HAP-1 (cell line): ENCODE measurements at places on chromosomes 1 and 21.

DNA sequence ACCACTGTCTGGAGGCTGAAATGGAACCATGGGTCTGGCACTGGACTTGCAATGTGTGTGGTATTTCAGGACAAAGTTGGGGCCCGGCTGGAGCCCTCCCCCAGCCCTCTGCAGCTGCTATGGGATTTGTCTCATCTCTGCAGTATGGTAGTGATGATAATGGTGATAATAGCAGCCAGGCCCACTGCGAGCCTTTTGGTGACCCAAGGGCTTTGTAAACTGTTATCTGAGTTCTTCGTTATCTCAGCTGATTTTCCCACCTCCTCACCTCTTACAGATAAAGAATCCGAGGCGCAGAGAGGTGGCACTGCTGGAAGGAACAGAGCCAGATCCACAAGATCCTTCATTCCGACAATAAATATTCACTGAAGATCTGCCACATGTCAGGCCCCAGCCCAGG, 11.7 kb upstream of the WNT4 start:
- no peak for DNase-seq

- DNase-seq, result peak; percentile 87
Observed at GRCh38 chr1:201559679-201560162, 20.8 kb downstream of the NAV1 start.

- no peak for DNase-seq
Observed at GRCh38 chr1:111251570-111251969, 24.1 kb downstream of the CHI3L2 start.

DNA sequence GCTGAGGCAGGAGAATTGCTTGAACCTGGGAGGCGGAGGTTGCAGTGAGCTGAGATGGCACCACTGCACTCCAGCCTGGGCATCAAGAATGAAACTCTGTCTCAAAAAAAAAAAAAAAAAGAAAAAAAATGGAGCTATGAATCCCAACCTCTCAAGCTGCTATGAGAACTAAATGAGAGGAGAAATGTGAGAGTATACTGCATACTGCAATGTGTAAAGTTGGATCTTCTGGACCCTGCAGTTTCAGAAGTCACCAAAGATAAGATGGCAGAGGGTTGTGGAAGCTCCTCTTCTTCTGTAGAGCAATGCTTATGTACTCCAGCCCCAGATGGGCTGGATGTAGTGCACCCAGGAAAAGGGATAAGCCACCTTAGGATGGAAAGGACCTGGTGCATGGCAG, 55.6 kb downstream of the PLXNA2 start:
- DNase-seq, result no peak
